CD4-positive, alpha-beta T cell treated with Interleukin-21 for 1 hour (primary cell): ENCODE measurements at places on chromosomes 6 and 20.

GRCh38 chr6:43933148-43933885 is 163.3 kb downstream of the VEGFA start:
- no peak for DNase-seq

DNA sequence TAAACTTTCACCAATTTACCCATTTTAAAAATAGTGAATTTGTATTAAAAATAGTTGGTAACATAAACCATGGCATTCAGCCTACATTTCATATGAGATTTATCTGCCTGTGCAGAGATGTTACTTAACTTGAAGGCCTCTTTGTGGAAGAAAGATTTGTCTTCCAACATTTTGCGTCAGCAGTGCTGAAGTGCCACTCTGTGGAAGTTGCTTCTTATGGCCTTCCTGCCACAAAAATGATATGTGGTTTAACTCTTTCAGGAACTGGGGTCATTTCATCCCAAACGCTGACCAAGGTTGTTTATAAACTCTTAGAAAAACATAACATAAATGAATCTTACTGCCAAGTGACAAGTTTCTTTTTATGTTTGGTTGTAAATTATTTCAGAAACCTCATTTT is 246.8 kb downstream of the ARID1B start:
- no peak for DNase-seq

DNA sequence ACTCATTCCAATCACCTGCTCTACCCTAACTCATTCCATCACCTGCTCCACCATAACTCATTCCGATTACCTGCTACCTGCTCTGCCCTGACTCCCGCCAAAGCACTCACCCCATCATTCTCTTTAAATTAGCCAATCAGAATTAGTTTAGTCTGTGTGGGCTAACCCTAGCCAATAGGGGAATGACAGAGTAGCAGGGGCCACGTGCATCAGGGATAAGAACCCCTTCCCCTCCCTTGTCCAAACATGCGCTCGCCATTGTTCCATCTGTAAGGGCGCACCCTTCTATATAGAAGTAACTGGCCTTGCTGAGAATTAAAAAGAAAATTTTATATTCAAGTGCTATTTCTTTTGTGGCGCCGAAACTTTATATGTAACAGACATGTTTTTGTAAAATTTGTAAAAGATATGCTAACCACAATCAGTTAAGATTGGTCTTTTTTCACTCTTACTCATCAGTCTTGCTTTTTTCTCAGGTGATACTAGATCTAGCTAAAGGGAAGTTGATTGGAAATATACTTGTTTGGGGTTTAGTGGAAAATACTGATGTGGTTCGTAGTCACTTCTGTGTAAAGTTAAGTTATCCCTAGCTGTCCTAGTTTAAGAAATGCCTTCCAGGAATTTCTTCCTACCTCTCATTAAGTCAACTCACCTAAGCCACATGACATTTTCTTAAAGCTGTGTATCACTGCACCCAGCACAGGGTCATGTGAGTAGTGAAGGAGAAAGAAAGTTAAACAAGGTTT is 16.5 kb downstream of the RTN4IP1 start:
- no peak for DNase-seq

- no peak for DNase-seq
Observed at GRCh38 chr6:132490024-132490423, 22.9 kb downstream of the STX7 start.

DNA sequence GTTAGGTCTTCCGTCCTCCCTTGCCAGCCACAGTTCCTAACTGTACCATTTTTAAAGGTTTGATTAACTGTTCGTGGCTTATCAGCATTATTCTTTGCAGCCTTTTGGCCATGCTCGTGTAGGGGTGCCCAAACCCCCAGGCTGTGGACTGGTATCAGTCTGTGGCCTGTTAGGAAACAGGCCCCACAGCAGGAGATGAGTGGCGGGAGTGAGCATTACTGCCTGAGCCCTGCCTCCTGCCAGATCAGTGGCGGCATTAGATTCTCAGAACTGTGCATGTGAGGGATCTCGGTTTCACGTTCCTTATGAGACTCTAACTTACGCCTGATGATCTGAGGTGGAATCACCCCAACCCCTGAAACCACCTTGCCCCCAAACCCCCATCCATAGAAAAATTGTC is 79.3 kb downstream of the TBC1D7 start:
- no peak for DNase-seq

DNA sequence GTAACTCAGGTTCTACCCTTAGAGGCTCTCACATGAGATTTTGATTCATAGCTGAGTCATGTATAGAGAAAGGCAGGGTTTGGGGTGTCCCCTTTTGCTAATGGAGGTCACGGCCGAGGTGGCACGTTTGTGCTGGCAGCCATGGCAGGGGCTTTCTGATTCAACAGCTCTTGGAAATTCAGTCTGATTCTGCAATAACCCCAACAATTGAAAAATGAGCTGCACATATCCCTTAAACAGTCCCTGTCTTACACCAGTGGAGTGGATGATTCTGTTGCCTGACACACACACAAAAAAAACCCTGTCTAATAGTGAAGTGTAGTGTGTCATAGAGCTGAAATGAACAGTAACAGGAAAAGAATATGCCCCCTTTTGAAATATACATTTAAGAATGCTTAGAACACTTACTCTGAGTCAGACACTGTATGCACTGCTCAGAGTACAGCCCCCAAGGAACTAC is 40.4 kb upstream of the ARG1 start:
- no peak for DNase-seq

DNA sequence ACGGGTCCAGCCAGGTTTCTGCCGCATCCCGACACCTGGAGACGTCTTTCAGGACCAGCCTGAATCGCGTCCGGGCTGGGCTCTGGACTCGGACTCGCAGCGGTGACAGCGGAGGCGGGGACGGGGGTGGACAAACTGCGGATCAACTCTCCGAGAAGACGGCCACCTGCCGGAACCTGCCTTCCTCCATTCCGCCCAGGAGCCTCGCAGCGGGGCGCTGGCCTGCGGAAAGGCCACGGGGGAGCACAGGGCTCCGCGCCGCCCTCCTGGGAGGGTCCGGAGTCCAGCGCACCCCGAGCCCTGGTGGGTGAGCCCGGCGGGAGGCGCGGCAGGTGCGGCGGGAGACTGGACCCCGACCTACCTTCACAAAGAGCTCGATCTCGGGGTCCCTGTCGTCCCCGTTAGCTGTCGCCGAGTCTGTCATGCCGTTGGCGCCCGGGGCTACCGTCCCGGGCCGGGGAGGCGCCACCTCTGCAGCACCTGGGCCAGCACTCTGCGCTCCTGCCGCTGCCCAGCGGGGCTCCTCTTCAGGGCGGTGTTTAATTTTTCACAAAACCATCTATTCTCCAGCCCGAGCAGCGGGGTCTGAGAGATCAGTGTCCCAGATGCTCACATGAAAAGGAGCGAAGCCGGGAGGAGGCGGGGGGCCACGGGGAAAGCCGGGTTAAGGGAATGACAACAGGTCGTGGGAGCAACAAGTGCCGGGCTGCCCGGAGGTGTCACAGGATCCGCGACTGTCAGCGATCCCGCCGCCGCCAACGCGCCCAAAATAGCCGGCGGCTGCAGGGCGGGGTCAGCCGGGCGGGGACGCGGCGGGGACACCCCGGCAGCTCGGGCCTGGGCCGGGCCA is at the start of gene CLIC5:
Gene CLIC5 (minus strand): TSS at position 742 of the 850 bp plus-strand sequence. CDS start 318 bp downstream, at position 424.
- DNase-seq, result peak; percentile 35

GRCh38 chr6:36197739-36198221 is 1.2 kb downstream of the BRPF3 start:
- DNase-seq, result no peak

- DNase-seq, result no peak
Observed at GRCh38 chr6:146240322-146240721, 211.5 kb downstream of the GRM1 start.

DNA sequence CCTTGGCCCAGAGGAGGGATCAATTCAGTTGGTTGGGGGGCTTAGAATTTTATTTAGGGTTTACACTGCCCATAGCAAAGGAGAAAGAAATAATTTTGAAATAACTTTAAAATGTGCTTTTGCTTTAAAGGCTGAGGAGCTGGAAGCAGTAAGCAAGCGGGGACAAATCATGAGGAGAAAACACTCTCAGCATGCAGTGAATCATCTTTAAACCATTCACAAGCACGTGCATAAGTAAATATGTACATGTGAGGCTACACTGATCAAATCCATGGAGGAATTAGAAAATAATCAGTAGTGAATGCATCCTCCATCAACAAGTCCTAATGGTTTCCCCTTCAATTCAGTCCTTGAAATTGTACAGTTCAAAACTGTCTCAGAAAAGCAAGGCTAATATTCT is 181.0 kb downstream of the MTFR2 start:
- no peak for DNase-seq

DNA sequence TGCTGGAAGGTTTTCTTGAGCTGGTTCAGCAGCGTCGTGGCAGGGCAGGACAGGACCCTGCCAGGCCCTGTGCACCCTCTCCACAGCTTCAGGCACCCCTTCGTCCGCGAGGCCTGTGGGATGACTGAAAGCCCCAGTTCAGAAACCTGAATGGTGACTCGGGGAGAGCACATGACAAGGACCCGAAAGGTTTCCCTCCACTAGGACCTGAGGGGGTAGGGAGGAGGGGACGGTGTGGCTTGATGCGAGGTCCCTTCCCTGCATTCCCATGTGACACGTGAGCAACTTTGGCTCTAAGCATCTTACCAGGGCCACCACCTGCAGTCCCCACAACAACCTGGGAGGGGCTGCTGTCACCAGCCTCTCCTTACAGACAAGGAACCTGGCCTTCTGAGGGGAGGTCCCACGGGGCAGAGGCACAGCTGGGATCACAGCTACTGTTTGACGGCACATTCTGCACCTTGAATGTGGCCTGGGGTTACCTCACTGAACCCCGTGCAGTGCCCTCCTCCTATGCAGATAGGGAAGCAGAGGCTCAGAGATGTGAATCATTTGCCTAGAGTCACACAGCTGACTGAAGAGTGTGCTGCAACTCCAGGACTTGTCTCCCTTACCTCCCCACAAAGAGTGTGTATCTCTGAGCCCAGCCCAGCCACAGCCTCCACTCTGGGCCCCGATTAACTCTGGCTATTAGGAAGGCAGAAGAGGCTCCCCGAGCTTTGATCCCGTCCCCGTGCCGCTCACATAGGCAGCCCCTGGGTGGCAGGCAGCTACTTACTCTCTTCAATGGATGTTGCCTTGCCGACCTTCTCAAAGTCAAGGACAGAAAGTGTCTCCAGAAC is 84.6 kb downstream of the PTPN1 start:
- DNase-seq, result no peak

- DNase-seq, result no peak
Observed at GRCh38 chr20:7505835-7506221, 434.4 kb downstream of the HAO1 start.

DNA sequence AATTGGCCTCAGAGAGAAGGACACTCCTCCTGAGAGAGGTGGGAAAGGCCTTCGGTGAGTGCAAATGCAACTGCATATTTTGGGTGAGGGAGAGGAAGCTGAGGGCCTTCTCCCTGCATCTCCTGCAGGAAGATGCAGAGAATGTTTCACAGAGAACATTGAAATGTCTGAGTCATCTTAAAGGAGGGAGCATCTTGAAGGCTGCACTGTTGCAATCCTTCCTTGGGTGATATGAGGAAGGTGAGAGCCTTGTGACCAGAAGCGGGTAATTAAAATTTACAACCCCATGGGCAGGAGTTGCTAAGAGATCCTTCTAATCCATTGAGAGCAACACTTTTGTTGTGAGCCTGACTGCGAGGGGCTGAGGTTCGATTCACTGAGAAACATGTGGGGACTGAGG is 375.7 kb upstream of the MARCKS start:
- no peak for DNase-seq

GRCh38 chr6:163602851-163603250 is 188.3 kb downstream of the QKI start:
- no peak for DNase-seq

DNA sequence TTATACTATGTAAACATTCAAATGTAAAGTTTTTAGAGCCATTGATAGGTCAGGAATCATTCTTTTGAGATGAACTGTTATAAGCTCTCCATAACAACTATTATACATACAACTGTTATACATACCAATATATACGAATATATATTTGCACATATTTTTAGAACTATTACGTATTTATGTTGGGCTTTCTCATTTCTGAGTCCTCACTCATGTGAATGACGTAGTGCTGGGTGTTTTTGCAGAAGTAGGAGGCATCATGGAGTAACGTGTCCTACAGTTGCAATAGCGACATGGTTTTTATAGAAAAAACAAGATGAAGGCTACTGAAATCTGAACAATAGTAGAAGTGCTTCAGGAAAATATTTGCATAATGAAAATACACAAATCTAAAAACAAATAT is 36.4 kb upstream of the ADGRF4 start:
- DNase-seq, result no peak

GRCh38 chr20:63151554-63152321 is 64.2 kb downstream of the YTHDF1 start:
- no peak for DNase-seq

DNA sequence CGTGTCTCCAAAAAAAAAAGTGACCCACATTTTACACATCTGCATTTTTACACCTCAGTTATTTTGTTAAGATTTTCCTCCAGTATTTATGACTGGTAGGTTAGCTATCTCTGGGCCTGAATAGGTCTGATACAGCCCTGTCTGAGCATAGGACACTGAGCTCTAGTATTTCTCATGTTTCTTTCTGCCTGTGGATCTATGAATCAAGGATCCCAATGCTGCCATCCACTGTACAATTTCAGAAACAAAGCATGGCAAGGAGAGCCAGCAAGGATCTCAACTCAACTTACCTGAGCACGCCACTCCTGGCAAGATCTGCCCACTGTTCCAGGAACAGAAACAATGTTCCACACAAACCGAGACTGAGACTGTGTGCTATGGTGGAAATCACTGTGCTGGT is 36.4 kb upstream of the ENPP5 start:
- DNase-seq, result no peak

- DNase-seq, result no peak
Observed at GRCh38 chr20:22562620-22563019, 21.8 kb downstream of the FOXA2 start.

DNA sequence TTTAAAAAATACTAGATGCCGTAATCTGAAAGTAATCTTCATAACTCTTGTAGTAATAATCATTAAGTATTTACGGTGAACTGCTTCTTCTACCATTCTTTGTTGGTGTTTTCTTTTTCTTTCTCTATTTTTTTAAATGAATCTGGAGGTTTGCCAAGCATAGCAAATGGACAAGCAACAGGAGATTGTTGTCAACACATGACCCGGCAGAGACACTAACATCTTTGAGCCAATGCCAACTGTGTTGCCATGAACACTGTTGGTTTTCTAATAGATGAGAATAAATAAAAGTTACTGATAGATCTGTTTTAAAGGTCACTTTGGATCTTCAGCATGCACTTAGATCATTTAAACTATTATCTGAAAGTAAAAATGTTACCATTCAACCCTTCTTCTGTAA is 523.6 kb upstream of the EYS start:
- no peak for DNase-seq

- no peak for DNase-seq
Observed at GRCh38 chr6:96236471-96236870, 220.7 kb downstream of the FUT9 start.
